ENCODE measurements at places on chromosomes 5 and 9.

DNA sequence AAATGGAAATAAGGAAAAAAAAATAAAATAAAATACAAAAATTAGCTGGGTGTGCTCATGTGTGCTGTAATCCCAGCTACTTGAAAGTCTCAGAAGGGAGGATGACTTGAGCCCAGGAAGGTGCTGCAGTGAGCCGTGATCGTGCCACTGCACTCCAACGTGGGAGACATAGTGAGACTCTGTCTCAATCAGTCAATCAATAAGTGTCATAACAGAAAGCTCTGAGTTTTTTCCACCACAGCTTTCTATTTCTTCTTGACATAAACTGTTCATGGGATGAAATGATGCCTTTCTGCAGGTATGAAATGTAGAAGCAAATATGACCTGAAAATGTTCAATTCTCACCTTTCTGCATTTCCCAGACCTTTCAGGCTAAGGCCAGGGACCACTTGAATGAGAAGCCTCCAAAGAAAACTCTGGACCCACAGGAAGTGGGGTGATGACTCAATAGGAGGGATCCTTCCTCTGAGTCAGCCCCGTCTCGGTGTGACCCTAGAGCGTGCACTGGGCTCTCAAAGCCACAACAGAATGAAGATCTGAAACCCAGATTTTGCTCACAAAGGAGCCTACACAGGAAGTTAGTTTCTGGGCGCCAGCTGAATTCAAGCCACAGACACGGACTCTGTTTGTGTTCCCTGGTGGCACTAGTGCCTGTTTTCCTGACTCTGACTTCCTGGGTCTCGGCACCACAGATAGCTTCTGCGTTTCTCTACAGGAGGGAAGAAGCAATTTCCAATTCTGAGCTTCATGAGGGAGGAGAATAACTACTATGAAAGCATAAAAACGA, 62.0 kb downstream of the ANKH start:
- peak; percentile 96 for DNase-seq

DNA sequence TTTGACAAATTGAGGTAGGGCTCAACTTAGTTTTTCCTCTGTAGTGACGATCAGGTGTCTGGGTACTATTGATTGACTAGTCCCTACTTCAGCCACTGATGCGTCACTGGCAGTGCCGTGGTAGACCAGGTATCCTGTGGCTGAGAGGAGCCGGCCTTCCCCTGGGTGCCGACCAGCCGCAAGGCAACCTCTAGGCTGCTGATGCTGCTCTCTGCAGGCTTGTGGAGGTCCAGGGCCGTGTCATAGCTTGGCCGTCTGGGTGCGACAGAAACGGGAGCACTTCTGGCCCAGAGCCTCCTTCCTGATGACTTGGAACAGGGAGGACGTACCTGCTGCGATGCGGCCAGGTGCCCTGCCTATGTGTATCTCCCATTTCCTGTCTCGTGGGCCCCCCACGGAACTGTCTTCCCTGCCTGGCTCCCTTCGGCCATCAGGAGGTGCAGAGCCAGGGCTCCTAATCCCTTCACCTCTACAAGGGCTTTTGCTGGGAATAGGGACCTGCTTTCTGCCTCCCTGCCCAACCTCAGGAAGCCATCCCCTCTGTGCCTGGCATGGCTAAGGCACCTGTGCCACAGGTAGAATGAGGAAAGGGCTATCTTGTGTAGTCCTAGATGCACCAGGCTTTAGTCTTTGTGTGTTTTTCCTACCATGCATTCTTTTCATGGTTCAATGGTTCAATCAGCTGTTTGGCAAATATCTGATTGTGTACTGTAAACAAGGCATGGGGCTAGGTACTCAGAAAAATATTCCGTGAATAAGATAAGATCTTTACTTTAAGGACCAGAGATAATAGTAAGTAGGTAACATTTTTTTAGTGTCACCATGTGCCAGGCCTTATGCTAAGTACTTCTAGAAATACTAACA, 44.6 kb downstream of the MVB12B start:
- no peak for DNase-seq

GRCh38 chr5:78373231-78373630, 12.8 kb downstream of the SCAMP1 start:
- peak; percentile 6 for DNase-seq

DNA sequence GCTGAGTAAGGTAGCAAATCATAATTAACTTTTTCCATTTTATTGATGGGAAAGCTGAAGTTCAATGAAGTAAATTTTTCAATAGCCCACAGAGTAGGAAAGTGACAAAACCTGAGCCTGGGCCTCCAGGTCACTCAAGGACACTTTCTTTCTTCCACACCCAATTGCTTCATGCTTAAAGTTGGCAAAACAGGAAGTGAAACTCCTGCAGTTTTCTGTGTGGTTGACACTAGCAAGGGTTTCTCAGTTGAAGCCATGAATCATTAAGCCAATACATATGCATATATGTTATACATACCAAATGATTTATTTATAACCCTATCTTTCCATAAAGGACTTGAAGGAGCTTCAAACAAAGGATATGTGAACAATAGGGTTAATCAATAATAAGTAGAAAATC, 13.9 kb downstream of the TLR4 start:
- DNase-seq = peak; percentile 74

DNA sequence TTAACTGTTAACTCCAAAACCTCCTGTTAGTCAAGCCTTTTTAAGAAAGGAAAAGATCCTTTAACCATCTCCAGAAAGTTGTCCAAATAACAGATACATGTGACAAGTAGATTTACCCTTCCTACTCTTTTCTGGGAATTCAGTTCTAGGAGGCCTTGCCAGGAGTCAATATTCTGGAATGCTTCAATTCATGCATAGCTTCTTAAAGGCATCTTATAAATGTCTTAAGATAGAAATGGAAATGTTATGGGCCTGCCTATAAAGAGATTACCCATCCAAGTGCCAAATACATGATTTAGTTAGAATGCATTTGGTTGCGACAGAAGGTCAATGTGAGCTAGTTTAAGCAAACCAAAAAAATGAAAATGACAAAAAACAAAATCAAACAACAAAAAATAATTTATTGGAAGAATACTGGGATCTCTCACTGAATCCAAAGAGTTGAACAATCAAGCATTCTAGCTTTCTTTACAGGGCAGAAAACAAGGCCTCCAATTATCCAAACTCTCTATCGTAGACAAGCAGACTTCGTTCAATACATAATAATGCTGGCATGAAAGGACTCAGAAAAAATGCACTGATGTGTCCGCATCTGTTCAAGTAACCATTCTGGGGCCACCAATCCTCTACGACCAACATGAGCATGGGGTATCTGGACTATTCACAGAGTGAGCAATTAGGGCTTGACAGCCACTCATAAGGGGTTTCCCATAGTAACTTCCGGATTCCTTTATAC, 188.6 kb downstream of the CTNND2 start:
- no peak for DNase-seq

- peak; percentile 24 for DNase-seq
Observed at GRCh38 chr5:108379722-108380530, 2.0 kb downstream of the FBXL17 start.

DNA sequence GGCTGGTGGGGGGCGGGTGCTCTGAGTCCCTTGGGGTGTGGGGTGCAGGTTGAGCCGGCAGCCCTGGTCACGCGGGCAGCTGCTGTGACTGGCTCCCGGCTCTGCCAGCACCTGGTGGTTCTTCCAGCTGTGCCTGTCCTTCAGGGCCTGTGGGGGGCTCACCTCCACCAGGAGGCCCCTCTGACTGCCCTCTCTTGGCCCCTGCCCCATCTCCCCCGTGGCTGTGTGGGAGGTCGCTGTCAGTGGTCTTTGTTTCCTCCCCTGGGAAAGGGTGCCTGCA, 3.3 kb downstream of the RXRA start:
- DNase-seq = no peak

DNA sequence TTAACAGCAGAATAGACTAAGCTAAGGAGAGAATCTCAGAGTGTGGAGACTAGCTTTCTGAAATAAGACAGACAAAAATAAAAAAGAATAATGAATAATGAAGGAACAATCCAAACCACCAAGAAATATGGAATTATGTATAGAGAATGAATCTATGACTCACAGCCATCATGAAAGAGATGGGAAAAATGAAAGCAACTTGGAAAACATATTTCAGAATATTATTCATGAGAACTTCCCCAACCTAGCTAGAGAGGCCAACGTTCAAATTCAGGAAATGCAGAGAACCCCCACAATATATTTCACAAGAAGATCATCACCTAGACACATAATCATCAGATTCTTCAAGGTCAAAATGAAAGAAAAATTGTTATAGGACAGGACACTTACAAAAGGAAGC, 349.0 kb upstream of the MPDZ start:
- peak; percentile 6 for DNase-seq

DNA sequence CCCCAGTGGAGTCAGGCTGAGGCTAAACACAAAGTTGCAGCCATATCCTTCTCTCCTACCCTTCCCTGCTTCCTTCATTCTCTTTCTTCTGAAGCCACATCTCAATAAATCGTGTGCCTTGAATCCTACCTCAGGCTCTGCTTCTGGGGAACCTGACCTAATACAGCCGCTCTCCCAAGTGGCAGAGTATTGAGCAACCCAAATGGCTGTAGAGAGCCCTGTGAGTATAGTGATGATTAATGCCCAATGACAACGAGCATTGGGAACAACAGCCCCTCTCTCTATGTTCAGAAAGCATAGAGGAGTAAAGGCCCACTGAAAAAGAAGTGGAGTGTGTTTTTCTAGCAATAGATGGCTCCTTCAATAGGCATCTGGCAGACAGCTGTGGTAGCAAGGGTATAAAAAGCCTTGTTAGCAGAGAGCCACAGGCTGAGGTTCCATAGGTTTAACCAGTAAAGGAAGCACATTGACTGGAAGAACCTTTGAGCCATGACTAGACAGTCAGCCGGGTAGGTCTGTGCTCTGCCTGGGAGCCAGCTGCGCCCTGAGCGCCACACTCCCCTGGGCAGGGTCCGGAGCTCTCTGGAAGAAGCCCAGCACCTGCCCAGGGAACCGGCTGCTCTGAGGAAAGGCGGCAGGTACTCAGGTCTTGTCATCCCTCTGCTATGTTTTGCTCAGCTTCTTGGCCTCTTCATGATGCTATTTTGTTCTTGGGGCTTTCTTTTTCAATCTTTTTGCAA, 22.6 kb upstream of the HSPA9 start:
- peak; percentile 45 for DNase-seq

DNA sequence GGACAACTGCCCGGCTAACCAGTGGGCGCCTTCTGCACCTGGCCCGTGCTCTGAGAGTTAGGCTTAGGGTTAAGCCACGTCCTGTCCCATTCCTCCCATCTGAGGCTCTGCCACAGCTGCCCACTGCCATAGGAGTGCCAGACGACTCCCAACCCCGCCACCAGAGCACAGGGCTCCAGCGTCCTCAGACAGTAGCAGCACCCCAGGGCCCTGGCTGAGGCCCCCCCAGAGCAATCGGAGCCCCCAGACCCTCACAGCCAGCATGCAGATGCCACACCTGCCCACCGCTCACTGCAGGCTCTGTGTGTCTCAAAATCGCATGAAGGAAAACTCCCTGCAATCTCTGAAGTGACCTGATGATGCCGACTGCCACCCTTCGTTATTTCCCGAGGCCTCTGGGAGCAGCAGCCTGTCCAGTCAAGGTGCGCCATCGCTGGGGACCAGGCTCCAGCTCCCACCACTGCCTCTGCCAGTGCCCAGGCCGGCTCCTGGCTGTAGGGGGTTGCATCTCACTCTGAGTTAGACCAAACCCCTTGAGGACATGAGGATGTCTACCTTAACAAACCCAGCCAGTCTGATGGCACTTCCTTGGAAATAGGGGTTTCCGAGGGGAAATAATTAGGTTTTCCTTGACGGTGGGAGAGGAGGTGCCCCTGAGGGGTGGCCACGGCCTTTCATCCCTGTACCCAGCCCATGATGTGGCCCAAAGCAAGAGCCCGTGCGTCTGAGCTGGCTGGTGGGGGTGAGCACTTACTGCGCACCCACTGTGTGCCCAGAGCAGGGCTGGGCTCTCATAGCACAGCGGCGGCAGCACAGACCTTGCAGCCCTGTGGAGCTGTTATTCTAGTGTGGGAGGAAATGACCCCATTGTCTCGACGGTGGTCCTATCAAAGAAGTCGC, 58.0 kb upstream of the RNF130 start:
- DNase-seq = no peak

DNA sequence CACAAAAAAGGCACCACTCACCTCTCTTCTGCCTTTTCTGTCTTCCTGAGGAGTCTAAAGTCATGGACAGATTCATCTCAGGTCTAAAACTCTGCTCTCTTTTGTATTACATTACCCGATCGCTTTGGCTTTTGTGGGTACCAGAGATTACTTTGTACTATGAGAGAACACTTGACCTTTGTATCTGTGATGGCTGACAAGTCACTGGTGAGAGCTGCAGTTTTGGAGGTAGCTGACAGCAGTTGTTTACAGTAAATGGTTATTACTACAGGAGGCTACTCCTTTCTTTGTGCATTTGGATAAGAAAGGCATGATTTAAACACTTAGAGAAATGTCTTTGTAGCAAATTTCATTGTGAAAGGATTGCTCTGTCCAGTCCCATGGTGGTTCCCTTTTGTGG, 307.3 kb downstream of the FBXL17 start:
- DNase-seq = no peak

- DNase-seq = no peak
Observed at GRCh38 chr9:82216435-82216834, 227.9 kb downstream of the SPATA31D1 start.

GRCh38 chr9:78296201-78296892, 578 bp upstream of the PSAT1 start:
- DNase-seq = peak; percentile 35

DNA sequence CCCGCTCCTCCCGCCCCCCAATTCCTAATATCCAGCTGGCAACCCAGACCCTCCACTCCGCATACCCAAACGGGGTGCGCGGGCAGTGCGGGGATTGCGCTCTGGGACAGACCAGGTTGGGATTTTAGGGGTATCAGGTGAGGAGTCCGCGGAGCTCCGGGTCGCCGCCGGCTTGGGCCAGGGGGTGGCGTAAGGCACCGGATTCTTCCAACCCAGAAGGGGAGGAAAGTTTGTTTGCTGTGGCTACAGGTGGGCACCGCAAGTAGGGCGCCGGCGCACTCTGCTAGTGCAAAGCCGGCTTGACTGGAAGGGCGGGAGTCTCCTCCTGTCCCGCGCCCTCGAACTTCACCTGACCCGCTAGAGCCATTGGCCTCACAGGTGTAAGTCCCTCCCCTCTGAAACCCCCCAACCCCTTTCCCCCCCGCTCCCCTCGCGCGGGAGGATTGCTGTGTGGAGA, 709 bp downstream of the IQGAP2 start:
- peak; percentile 34 for DNase-seq

- peak; percentile 50 for DNase-seq
Observed at GRCh38 chr9:136944212-136944518, 373 bp downstream of the FBXW5 start.

GRCh38 chr9:17138503-17138902, 3.7 kb downstream of the CNTLN start:
- no peak for DNase-seq

- no peak for DNase-seq
Observed at GRCh38 chr5:109692852-109693251, 3.1 kb downstream of the MAN2A1 start.

GRCh38 chr5:123142206-123142915, 53.3 kb downstream of the PRDM6 start:
- no peak for DNase-seq

DNA sequence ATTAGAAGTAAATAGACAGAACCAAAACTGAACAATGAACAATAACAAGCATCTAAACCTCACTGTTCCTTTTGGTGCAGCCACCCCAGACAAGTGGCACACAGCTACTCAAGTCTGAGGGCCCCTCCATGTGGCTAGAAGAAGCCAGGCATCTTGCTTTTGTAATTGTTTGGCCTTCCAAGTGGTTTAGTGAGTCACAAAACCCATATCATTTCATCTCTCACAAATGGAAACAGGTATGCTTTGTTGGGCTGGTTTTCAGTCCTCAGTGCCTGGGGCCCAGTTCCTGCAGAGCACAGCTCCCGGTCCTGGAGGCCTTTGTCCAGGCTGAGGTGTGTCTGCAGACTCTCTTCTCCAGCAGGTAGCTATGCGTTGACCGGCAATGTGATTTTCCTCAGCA, 16.7 kb downstream of the PRLR start:
- DNase-seq = no peak

Measured in iris pigment epithelial cell (primary cell).